ENCODE measurements at places on chromosomes 3 and 15.

GRCh38 chr3:113912552-113913236 lies 35.1 kb upstream of the ZDHHC23 start:
- peak; percentile 25 for DNase-seq

GRCh38 chr15:42832576-42832975 lies 88.0 kb downstream of the TTBK2 start:
- DNase-seq, result no peak

GRCh38 chr3:158802409-158803268 lies 785 bp downstream of the MFSD1 start:
- no peak for DNase-seq

DNA sequence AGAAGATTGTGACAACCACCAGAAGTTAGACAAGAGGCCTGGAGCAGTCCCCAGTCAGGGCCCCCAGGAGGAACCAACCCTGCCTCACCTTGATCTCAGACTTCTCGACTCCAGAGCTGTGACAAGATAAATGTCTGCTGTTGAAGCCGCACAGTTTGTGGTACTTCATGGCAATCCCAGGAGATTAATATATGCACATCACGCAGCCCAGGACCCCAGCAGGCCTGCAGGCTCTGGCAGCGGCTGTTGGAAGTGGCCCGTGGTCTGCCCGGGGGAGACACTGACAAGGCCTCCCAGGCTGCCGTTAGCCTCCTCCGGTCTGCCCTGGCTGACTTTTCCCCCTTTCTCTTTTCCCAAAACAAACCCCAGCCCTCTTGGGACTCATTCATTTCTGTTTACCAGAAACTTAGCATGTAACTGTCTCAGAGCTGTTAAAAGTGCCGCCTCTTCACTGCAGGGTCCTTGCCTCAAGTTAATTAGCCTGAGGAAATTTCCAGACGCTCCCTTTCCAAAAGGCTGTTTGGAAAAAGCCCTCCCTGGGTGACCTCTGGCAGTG lies 183.5 kb upstream of the LYSMD4 start:
- DNase-seq, result no peak

DNA sequence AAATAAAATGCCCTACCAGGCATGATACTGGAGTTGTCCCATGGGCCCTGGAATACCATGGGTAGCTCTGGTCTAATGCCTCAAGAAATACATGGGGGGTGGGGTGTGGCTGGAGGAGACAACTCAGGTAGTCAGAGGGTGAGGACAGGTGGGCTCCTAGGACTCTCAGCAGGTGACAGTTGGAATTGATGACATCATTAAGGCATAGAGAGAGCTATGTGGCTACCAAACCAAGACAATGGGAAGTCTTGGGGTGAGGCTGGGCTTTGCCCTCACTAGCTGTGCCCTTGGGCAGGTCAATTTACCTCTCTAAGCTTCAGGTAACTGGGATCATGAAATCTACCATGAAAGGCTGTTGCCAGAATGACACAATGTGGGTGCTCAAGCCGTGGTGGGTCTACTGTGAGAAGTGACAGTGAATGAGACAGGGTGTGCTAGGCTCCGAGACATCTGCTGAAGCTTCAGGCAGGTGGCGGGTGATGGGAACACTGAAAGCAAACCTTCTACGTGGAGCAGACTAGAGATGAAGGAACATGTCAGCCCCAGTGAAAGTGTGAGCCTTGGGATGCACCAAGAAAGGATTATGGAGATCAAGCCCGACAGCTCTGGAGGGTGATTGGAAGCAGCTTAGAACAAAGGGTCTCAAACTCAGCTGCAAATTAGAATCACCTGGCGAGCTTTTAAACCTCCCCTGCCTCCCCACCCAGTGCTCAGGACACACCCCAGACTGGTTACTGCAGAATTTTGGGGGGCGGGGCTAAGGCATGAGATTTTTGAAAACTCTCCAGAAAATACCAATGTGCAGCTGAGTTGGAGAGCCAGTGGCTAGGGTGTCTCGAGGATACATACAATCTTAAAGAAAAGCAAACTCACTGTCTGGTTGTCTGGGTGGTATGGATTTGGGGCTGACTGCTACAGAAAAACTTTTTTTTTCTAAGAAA lies 21.5 kb downstream of the SLC6A20 start:
- DNase-seq, result no peak

- no peak for DNase-seq
Measured at GRCh38 chr3:160369784-160370183, 29.2 kb downstream of the IFT80 start.

DNA sequence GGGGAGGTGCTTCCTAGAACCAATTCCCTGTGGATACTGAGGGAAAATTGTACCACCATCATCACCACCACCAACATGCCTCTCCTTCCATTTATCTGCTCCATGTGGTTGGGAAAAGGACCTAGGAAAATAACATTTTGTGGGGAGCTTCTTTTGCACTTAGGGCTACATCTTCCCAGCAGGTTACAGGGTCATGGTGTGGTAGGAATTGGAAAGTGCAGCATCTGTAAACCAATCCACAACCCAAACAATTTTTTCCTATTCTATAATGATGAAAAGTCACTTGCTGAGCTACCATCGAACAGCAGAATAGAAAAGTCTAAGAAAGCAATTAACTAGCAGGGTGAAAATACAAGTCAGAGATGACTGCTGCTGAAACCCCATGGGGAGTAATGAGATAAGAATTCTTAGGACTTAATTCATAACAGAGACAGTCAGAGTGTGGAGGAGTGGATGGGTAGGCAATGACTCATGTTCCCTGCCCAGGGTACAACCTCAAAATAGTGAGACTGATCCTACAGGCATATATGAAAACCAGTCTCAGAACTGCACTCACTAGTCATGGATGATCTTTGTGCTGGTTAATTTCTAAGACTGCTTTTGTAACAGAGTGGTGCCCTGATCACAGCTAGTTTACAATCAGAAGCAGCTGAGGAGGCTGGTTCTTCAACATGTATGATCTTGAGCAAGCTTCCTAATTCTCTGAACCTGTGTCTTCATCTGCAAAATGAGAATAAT lies 38.1 kb upstream of the LEKR1 start:
- DNase-seq, result no peak

DNA sequence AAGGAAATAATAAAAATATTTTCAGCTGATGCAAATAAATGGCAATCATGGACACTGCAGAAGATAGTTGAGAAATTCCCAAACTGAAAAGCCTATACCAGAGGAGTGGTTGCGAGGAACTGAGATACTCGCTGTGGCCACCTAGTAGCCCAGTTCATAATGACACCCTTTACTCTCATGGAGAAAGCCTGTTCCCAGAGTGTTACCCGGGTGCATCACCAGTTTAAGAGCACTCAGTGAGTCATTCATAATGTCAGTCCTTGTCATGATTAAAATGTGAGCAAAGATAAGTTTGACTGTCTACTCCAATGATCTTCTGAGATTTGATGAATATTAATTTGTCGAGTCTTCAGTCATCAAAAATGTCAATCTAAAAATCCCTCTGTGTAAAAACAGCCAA lies 138.4 kb upstream of the LRRC3B start:
- no peak for DNase-seq

DNA sequence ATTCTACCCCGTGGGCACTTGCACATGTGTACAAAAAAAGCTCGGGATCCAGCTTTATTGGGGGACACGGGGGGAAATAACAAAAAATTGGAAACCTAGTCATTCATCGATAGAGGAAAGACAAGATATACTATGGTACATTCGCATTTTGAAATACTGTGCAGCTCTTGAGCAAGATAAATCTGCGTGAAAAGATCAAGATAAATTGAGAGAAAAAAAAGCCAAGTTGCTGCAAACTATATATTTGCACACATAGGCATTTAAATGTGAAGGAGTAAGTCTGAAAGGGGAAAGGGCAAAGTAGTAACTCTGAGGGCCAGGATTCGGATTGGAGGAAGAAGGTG lies 620 bp upstream of the UBR1 start:
- no peak for DNase-seq

DNA sequence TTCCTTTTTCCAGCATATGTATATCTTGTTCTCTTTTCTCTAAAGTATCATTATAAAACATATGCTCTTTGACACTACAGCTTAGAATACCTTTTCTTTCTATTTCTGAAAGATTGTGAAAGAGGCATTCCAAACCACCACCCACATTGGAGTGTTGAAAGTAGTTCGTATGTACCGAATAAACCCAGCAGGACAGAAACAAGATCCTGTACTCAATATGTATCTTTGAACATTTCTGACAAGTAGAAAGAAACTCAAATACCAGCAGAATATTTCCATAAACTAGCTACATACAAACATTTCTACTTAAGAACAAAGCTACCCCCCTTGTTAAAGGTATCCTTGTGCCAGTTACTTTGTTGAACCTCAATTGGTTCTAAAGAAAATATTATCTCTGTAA lies 415.3 kb upstream of the ALCAM start:
- DNase-seq, result no peak

GRCh38 chr3:133761605-133762484 lies 15.7 kb downstream of the TF start:
- DNase-seq, result no peak

DNA sequence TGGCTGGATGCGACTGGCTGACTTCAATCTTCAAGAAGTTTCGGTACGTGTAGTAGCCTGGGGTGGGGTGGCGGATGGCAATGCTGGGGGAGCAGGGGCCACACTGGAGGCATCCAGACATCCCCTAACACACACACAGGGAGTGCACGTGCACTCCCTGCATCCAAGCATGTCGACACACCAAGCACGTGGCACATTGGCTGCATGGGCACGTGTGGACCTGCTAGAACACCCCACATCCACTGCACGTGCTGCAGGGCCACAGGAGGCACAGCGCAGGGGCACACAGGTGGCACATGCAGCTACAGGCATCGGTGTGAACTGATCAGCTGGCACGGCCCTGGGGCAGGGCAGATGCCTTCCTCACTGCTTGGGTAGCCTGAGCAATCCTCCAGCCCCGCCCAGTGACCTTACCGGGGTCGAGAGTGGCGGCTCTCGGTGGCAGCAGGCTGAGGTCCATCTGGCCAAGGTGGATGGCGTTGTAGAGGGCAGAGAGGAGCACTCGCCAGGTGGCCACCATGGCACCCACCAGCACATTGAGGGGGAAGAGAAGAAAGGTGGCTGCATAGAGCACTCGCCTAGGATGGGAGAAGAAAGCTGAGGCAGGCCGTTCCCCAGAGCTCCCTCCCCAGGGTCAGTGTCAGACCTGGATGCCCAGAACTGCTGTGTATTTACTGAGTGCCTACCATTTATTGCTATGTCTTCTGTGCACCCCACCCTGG lies 7.5 kb downstream of the ISLR start:
- DNase-seq, result no peak

DNA sequence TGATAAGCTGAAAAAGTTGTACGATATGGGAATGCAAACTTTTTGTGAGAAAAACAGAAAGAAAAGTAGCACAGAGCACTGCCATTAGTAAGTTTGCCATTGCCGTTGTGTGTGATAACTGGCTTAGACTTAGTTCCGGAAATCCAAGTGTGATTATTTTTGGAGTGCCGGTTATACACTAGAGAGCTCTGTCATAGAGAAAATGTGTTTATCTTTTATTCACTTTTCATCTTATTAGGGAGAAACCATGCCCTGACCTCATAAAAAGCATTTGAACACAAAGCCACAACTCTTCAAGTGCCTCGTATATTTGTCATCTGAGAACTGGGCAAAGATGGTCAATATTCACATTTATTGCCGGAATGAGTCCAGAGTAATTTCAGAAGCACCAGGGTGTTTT lies 36.1 kb downstream of the CTDSPL start:
- DNase-seq, result no peak

GRCh38 chr3:22729981-22730380 lies 473.1 kb upstream of the UBE2E2 start:
- DNase-seq, result no peak

DNA sequence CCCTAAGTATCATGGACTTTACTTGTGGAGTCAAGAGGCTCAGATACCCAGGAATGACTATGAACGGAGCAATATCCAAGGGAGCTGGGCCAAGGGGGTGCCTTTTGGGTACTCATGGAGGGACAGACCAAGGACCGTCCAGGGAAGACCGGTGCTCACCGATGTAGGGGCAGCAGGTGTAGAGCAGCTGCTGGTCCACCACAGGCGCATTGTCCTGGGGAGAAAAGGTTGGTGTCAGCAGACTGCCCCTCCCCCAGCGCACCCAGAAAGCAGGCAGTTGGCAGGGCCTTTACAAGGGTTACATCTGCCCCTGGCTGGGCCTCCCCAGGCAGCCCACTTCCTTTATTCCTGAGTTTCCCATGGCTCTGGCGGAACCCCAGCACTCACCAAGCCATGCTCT lies 7.5 kb downstream of the CDAN1 start:
- no peak for DNase-seq

DNA sequence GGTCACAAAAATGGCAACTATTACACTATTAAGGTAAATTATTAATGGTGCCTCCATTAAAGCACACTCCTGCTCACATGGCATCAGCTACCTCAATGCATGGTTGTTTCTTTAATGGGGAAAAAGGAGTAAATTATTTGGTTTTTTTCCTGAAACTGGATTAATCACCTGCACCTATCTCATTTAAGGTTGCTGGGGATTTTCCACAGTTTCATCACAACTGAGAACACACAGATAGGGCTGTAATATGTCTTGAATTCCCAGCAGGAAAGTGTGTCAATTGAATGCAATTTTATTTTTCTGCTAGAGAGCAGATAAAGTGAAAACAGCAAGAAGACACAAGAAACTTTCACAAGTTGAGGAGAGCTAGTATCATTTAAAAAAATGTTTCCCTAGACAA lies 36.4 kb downstream of the RFTN1 start:
- no peak for DNase-seq

- no peak for DNase-seq
Measured at GRCh38 chr3:59981377-59981776, 931.6 kb upstream of the CFAP20DC start.

GRCh38 chr15:31211353-31211752 lies 109.8 kb upstream of the TRPM1 start:
- no peak for DNase-seq

DNA sequence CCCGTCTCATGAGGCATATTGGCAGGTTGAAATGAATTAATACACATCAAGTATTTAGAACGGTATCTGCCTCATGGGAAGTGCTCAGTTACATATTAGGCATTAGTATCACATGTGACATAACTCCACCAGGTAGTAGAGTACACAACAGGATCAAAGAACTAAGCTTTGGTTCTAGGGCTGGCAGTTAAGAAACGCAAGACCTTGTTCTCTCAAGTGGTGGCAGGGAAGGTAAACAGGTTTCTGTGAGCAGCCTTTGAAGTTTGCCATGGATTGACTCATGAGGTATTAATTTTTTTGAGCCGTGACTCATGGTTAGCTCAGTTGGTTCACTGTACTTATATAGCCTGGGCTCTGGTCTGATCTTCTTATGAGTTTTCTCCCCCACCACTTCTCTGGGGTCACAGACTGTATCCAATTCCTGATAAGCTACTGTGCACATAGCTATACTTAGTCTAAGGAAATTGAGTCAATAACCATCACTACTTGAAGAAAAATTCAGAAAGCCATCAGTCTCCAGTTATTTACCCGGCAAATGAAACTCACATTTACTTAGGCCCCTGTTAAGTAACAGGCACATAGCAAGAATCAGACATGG lies 155.6 kb upstream of the STT3B start:
- DNase-seq, result no peak

DNA sequence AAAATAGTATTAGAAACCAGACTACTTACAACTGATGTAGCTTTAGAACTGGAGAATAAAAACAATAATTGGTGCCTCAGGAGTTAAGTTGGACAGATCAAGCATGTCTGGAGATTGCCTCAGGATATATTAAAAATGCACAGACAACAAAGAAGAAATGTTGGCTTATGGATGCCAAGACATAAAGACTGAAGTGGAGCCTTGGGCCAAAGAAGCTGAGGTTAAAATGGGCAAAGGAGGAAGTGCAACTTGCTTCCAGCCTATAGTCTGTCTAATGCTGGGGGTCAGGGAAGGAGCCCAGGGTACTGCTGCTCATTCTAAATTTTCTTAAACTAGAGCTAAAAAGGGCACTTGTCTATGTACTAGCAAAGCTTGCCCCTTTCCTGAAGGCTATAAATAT lies 77.5 kb downstream of the ESYT3 start:
- DNase-seq, result no peak

- DNase-seq, result no peak
Measured at GRCh38 chr3:20490996-20491395, 305.0 kb upstream of the SGO1 start.
